Transverse colon (tissue), 4 donors: ENCODE measurements at places on chromosomes 1 and 21. TPM values are rescaled to one million over a fixed set of nuclear protein-coding genes. Genes with fewer than 3 reads are reported as not detected.
A peak's percentile ranks its signal among the peaks of the same experiment; 100 is the strongest.

DNA sequence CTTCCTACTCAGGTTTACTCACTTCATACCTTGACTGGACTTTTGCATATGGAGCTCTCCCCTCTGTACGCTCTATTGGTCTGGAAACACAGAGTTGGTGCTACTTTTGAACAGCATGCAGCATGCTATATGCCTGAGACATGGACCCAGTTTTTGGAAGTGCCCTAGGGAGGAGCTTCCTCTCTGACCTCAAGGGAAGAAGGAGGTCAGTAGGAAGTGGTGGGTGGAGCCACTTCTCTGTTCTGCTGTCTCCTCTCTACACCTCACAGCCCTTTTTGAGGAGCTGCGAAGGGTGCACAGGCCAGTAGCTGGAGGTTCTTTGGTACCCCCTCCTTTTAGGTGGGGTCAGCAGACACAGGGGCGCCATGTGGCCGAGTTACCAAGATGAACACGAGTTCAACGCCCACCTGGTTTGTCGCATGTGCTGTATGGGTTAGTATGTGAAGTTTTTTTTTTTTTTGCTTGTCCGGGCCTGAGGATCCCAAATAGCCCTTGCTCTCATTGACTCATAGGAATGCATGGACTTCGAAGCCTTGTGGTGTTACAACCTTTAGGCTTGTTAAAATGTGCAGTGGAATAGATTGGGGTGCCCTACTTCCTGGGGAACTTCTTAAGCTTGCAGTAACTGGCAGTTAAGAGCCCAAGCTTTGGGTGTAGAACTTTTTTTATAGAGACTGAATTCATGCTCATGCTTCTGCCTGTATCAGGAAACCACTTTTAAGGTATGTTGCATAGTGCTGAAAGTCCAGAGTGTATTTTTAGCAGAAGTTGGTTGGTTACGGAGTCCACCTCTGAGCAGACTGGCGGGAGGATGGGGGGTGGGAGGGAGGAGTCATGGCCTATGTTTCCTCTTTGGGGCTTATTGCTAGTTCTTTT, 10.7 kb downstream of the MACF1 start:
- peak overlapping the region; percentile 63 for H3K27ac ChIP-seq
- DNase-seq = peak; percentile 42
- H3K4me3 ChIP-seq = no peak overlapping the region
- no peaks in the 10 kb centered on the region for H3K36me3 ChIP-seq
- H3K27me3 ChIP-seq = no peaks in the 10 kb centered on the region

SLC37A1 gene
- 132 TPM for total RNA-seq

- peaks cover 17% of the 10 kb centered on the region for H3K4me1 ChIP-seq
- no peak overlapping the region for H3K27ac ChIP-seq
- H3K4me3 ChIP-seq = no peak overlapping the region
- no peak for DNase-seq
Measured at GRCh38 chr1:46485564-46486431, 3.8 kb upstream of the DMBX1 start.

GRCh38 chr21:44503901-44504399, 36.0 kb downstream of the KRTAP10-1 start:
- H3K27me3 ChIP-seq = peaks cover 29% of the 10 kb centered on the region
- H3K4me1 ChIP-seq = peaks cover 2% of the 10 kb centered on the region
- no peak for DNase-seq
- H3K27ac ChIP-seq = no peak overlapping the region

DNA sequence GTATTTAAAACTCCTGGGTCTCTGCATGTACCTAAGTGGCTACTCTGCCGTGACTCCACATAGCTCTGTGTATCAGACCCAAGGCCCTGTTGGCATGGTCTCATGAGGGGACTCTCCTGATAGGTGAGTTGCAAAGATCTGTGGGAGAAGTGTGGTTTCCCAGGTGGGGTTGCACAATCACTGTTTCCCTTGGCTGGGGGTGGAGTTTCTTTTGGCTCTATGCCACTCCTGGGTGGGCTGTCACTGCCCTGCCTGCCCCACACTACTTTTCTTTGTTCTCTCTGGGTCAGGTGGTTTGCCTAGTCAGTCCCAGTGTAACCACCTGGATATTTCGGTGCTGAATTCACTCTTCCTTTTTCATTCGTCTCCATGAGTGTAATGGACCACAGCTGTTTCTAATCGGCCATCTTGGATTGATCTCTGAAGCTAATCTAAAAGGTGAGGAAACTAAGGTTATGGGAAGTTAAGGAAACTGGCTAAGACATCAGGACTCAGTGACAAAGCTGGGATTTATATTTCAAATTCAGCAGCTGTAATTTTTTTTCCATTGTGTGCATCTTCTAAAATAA, 97.1 kb upstream of the CACYBP start:
- H3K4me1 ChIP-seq = peaks cover 9% of the 10 kb centered on the region
- H3K27ac ChIP-seq = no peak overlapping the region
- DNase-seq = no peak
- no peaks in the 10 kb centered on the region for H3K27me3 ChIP-seq
- no peak overlapping the region for H3K4me3 ChIP-seq
- peaks cover 10% of the 10 kb centered on the region for H3K36me3 ChIP-seq

- no peak for DNase-seq
- no peaks in the 10 kb centered on the region for H3K36me3 ChIP-seq
- H3K27me3 ChIP-seq = no peaks in the 10 kb centered on the region
- H3K27ac ChIP-seq = no peak overlapping the region
Measured at GRCh38 chr1:33903210-33903589, 39.3 kb downstream of the HMGB4 start.

GRCh38 chr1:15826810-15827507, 19.5 kb upstream of the UQCRHL start:
- no peak overlapping the region for H3K4me3 ChIP-seq
- no peak overlapping the region for H3K27ac ChIP-seq
- peaks cover 7% of the 10 kb centered on the region for H3K4me1 ChIP-seq
- DNase-seq = no peak

MIA3 gene
- total RNA-seq = 47.6 TPM

DNA sequence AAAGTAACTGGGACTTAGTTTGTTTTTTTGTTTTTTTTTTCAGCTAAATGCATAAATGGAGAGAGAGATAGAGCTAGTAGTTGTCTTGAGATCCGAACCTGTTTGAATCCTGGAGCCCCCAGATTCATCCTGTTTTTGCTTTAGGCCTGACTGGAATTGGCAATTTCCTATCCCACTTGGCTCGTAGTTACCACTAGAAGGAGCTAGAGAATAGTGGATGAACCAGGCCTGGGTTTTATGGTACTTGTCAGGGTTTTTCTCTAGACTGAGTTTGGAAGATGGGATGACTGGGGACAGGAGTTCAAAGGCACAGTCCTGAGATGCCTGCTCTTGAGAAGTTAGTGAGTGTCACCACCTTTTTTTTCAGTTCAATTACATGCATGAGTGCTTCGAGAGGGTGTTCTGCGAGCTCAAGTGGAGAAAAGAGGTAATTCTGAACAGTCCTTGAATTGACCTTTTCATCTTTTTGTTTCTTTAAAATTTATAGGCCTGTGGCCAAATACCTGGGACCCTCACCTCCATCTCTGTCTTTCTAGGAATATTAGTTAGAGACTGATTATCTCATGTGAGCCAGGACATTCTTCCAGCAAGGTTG, 23.4 kb downstream of the CELF3 start:
- H3K27ac ChIP-seq = no peak overlapping the region
- peaks cover 9% of the 10 kb centered on the region for H3K36me3 ChIP-seq
- no peak for DNase-seq
- no peak overlapping the region for H3K4me3 ChIP-seq
- H3K27me3 ChIP-seq = no peaks in the 10 kb centered on the region
- no peaks in the 10 kb centered on the region for H3K4me1 ChIP-seq

PTPN7 gene
- not detected for total RNA-seq
